ENCODE measurements at places on chromosomes 4 and X.

DNA sequence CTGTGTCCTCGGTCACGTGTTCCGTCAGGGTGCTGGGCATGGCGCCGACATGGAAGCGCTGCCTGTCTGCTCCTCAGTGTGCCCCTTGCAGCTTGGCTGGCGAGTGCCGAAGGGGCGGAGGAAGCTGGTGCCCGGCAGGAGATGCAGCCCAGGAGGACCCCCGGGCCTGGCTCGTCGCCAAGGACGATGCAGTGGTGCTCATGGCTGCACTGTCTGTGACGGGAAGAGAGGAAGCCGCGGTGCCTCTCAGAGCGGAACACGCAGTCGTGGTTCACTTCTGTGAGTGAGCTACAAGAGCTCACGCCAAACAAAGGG lies 38.1 kb downstream of the FGFRL1 start:
- no peak for DNase-seq

DNA sequence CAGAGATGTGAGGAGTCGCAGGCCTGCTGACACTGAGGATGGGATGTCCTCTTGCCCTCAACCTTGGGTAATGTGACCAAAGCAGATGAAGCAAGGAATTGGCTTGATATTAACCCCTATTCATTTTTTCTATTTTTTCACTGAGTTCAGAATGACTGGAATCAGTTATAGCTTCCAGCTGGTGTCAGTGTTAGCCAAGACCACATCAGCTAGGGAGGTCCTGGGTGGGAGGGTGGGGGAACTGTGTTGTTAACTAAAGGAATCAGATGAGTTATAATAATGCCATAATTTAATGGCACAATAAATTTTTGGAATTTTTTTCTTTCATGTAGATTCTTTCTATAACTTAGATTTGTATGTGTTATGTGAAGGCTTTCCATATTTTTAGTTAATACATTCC lies 91.9 kb downstream of the EGF start:
- DNase-seq: no peak

DNA sequence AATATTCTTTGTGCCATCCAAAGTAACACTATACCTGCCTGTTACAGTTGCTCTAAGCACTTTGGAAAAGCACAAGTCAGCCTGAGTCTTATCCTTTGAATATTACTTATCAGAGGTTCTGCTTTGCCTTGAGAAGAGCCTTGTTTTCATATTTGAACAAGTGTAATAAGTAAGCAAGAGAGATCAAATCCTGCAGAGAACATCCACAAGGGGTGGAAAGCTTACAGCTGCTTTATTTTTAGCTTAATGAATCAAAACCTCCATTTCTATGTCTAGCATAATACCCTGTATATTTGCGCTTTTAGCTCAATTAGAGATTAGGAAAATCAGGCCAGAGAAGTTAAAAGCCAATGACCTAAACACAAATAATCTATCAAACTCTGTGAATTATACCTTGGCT lies 139.8 kb downstream of the CDS1 start:
- DNase-seq: no peak

GRCh38 chr4:159937595-159937994 lies 834.7 kb downstream of the RAPGEF2 start:
- no peak for DNase-seq

DNA sequence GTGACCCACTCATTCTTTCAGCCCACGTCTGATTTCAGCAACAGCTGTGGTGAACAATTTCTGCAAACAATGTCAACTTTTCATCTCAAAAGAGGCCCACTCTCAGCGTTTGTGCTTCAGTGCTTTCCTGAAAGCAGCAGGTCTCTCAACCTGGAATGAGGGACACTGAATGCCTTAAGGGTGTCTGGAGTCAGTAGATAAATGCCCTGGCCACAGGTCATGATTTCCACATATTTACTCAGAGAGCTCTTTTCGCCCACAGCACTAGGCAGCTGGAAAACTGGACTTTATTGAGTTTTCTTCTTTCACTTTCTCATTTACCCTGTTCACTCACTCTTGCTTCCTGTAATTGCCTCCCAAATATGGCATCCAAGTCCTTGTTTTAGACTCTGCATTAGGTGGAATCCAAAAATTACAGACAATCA lies 52.8 kb downstream of the NPFFR2 start:
- DNase-seq: no peak

- DNase-seq: no peak
Measured at GRCh38 chrX:133414406-133415275, 648 bp downstream of the GPC4 start.

- DNase-seq: no peak
Measured at GRCh38 chrX:49064303-49064702, 5.5 kb downstream of the CCDC120 start.

GRCh38 chr4:25297528-25298242 lies 14.9 kb upstream of the ZCCHC4 start:
- no peak for DNase-seq

DNA sequence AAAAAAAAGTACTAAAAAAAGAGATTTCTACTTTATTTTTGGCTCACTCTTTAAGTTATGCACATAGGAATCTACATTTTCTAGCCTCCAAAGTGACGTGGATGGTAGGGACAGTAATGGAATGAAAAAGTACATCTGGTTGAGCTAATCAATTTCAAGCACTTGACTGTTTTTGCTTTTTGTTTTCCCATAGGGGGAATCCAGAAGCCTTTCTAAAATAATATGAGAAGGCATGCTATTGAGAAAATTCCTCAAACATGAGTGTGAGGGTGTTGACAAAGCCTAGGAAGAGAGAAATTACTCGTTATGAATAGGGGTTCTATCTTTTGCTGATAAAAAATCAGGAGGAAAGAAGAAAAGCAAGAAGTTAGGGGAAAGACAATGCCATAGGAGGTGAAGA lies 242.5 kb upstream of the PUDP start:
- DNase-seq: no peak
